ENCODE measurements at places on chromosomes 1 and 21.

DNA sequence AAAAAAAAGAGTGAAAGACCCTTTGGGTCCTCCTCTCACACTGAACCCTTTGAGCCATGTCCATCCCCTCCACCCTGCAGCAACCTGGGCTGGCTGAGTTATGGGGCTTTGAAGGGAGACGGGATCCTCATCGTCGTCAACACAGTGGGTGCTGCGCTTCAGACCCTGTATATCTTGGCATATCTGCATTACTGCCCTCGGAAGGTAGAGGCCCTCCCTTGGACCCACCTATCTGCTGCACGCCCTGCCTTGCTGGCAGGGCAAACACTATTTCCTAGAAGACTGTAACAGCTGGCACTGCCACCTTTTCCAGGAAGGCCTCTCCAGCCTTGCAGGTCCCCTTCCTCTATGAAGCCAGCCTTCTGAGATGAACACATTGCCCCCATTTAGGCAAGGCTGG, 1.1 kb downstream of the SLC50A1 start:
- peak overlapping the region; percentile 60 for H3K27ac ChIP-seq
- H3K27me3 ChIP-seq, result no peaks in the 10 kb centered on the region
- H3K4me1 ChIP-seq, result peaks cover 49% of the 10 kb centered on the region
- H3K36me3 ChIP-seq, result peaks cover 7% of the 10 kb centered on the region
- peak overlapping the region; percentile 97 for H3K4me3 ChIP-seq

GRCh38 chr1:206002871-206003801, at the start of gene RAB7B:
RAB7B (minus strand) TSS chr1:206003395; CDS start chr1:205994135, 9,260 bp downstream.
- H3K4me3 ChIP-seq, result no peak within 1 kb of the TSS
- DNase-seq, result no peak
- no peak within 1 kb of the TSS for H3K27ac ChIP-seq
- no peaks in the 10 kb centered on the region for H3K36me3 ChIP-seq
- no peaks in the 10 kb centered on the region for H3K4me1 ChIP-seq
- no peaks in the 10 kb centered on the region for H3K27me3 ChIP-seq

DNA sequence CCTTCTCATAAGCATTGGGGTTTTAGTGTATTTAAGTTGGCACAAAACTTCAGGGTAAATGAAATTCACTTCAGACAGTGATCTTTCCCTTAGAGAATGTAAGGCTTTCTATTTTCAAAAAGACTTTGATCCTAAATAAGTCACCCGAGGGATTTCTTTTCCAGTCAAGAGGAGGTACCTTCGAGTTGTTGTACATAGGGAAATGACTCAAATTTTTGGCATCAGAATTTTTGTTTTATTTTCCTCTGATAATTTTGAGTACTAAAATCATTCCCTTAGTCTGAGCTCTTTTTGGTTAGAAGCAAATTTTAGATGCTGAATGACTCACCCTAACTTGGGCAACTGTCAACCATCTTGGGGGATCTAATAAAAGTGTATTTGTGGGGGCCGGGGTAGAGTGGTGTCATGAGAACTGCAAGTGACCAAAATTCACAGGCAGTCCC, 193.9 kb downstream of the DHRS3 start:
- no peak for DNase-seq
- no peak overlapping the region for H3K4me3 ChIP-seq
- no peak overlapping the region for H3K27ac ChIP-seq
- no peaks in the 10 kb centered on the region for H3K27me3 ChIP-seq
- H3K4me1 ChIP-seq, result no peaks in the 10 kb centered on the region
- peaks cover 15% of the 10 kb centered on the region for H3K36me3 ChIP-seq

DNA sequence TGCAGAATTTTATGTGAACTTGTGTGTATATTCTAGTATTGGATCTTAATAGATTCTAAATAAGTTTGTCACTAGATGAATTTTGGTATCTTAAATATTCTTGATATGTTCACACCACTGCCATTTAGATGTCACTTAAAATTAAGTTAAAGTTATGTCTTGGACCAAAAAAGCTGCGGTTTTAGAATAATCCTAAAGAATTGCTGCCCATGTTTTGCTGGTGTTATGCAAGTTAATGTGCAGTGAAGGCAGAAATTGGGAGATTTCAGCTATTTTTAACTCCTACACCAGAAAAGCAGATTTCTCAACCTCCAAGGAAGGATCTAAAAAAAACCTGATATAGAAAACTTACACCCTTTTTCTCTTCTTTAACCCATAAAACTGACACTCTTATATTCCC, 757 bp downstream of the ACADM start:
- peaks cover 14% of the 10 kb centered on the region for H3K4me1 ChIP-seq
- H3K36me3 ChIP-seq, result no peaks in the 10 kb centered on the region
- H3K27ac ChIP-seq, result no peak overlapping the region

- H3K4me3 ChIP-seq, result no peak overlapping the region
- H3K27me3 ChIP-seq, result no peaks in the 10 kb centered on the region
- peak; percentile 9 for DNase-seq
- peaks cover 10% of the 10 kb centered on the region for H3K36me3 ChIP-seq
Observed at GRCh38 chr1:10308001-10308400, 90.9 kb upstream of the PGD start.

DNA sequence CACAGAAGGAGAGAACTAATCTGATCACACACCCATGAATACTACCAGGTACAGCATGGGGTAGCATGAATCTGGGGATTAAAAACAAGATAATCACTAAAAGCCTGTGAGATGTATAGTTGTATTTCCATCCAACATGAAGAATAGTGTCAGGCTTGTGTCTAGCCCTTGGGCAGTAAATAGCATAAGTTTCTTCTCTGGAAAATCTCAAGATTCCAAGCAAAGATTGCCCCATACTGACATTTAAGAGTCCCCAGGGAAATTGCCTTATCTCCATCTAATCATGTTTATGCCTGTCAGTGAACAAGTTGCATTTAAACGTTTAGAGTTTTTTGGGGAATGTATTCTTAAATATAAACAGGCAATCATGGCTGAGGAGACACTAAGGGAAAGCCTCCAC, 109.2 kb upstream of the SERTAD4 start:
- H3K36me3 ChIP-seq, result no peaks in the 10 kb centered on the region
- H3K4me1 ChIP-seq, result no peaks in the 10 kb centered on the region
- H3K4me3 ChIP-seq, result no peak overlapping the region
- H3K27me3 ChIP-seq, result no peaks in the 10 kb centered on the region
- DNase-seq, result no peak

- H3K36me3 ChIP-seq, result no peaks in the 10 kb centered on the region
- no peaks in the 10 kb centered on the region for H3K4me1 ChIP-seq
Observed at GRCh38 chr21:38600106-38600505, 101.8 kb upstream of the ERG start.

DNA sequence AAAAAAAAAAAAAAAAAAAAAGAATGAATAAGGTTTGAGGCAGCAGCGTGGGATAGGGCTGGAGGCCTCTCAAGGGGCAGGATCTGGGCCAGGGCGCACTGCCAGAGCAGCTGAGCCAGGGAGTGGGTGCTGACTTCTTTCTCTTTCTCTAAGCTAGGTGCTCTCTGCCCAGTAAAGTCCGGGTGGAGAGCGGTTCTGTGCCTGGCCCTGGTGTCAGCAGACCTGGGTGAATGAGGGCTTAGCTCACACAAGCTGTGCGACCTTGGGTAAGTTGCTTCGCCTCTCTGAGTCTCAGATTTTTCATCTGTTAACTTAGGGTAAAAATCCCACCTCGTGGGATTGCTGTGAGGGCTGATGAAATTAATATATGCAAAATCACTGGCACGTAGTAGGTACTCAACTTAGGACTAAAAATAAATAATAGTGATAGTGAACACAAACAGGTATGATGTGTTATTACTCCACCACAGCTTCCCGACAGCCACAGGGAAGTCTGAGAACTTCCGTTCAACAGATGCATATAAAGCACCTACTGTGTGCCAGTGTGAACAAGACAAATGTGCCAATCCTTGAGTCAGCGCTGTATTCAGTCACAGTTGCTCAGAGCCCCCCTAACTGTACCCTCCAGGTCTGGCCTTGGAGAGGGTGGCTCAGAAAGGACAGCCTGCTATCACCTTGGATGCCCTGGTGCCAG, 2.0 kb upstream of the FAM131C start:
- no peak overlapping the region for H3K4me3 ChIP-seq
- H3K27ac ChIP-seq, result no peak overlapping the region
- no peaks in the 10 kb centered on the region for H3K36me3 ChIP-seq
- H3K27me3 ChIP-seq, result peaks cover 9% of the 10 kb centered on the region
- H3K4me1 ChIP-seq, result peaks cover 32% of the 10 kb centered on the region

GRCh38 chr1:229674042-229674441, 48.0 kb downstream of the URB2 start:
- DNase-seq, result no peak
- H3K36me3 ChIP-seq, result no peaks in the 10 kb centered on the region
- peaks cover 5% of the 10 kb centered on the region for H3K4me1 ChIP-seq
- no peaks in the 10 kb centered on the region for H3K27me3 ChIP-seq

- H3K4me1 ChIP-seq, result no peaks in the 10 kb centered on the region
- no peak overlapping the region for H3K4me3 ChIP-seq
- H3K27ac ChIP-seq, result no peak overlapping the region
Observed at GRCh38 chr21:15872236-15872635, 142.5 kb downstream of the USP25 start.
